CD4-positive, alpha-beta T cell treated with Interleukin-1 beta for 1 hour (primary cell): ENCODE measurements at places on chromosomes 1 and 21.

DNA sequence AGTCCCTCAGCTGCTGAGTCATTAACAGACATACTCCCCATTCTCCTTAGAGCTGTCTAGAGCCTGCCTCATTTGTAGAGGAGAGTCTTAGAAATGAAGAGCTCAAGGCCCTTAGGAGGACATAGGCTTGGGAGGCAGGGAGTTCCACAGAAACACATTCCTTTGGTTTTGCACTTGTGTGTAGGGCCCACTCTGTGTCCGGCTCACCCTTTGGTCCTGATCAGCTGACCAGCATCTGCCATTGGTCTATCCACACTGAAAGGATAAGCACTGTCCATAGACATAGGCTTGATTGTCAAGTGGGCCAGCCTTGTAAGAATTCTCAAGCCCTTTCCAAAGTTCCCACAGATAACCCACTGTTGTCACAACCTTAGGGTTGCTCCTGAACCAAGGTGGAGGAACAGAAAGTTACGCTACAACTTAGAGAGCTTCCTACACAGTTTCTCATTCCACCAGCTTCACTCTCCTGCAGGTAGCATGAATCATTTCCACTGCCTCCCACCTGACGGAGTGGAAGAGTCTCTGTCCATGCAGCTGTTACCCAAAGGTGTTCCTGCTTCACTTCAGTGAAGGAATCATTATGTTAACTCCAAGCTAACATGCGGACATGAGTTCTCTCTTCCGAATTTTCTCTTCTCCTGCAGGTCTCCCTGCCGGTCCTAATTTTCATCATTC is 96.1 kb downstream of the TNFSF18 start:
- no peak for DNase-seq

- DNase-seq: no peak
These were observed 6.2 kb upstream of the APCS start for GRCh38 chr1:159581422-159581821.

- DNase-seq: no peak
These were observed 18.4 kb upstream of the RPL11 start for GRCh38 chr1:23673086-23673813.

DNA sequence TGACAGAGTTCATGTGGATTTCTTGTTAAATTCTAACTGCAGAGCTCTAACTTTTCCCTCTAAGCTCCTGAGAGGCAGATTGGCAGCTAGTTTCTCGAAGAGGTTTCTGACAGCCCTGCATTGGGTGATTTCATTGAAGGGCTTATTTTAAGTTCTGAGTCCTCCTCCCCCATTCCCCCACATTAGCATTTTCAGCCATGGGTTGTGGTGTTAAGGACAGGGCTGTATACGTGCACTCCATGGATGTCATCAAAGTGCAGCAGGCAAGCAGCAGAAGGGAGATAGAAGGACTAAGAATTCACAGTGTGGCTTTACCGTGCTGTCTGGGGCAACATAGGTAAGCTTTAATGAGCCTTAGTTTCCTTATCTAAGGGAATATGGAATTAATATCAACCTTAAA is 19.0 kb downstream of the CRYZ start:
- no peak for DNase-seq

DNA sequence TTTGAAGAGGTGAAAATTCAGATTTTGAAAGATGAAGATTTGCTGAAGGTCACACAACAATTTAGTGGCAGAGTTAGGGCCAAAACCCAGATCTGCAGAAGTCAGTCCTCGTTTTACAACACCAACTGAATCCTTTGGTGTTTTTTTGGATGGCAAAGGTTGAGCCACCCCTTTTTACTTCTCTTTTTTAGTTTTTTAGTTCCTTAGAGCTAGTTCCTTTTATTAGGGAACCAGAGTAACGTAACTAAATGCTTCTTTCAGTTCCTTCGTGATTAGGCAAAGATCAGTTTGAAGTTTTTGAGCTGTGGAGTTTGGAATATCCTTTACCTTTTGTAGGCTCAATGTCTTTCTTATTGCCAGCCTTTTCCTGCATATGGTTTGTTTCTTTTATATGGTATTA is 67.9 kb upstream of the ARID1A start:
- no peak for DNase-seq

GRCh38 chr1:67572594-67573221 is 112.3 kb upstream of the GADD45A start:
- DNase-seq: no peak
